DMS79 (cell line): ENCODE measurements at places on chromosomes 1 and 21.
A peak's percentile ranks its signal among the peaks of the same experiment; 100 is the strongest.

- no peak for DNase-seq
These were observed 21.6 kb downstream of the TCEA3 start for GRCh38 chr1:23403038-23403336.

- DNase-seq = no peak
These were observed 686.9 kb upstream of the NCAM2 start for GRCh38 chr21:20311234-20311787.

DNA sequence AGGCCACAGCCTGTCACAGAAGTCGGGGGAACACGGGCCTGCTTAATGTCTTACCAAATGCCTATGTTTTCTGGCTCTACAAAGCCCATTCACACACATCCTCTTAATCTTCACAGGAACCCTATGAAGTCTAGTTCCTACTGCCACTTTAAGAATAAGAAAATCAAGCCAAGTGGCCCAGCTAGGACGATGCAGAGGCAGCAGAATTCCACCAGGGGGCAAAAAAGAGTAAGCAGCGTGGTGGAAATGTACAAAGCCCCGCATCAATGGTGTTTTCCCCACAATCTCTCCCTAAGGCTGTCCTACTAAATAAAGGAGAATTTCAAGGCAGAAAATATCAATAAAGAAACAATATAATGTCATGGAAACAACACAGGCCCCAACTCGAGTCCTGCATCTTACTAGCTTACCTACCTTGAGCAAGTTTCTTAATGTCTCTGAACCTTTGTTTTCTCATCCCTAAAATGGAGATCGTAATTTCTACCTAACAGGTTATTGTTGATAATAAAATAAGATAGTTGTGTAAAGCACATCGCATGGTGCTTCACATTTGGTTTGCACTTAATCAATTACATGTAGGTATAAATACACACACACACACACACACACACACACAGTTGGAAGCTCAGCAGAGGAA is 21.4 kb downstream of the SEC16B start:
- no peak for DNase-seq

GRCh38 chr1:223216531-223217205 is 73.6 kb upstream of the TLR5 start:
- peak; percentile 53 for DNase-seq
